ENCODE measurements at places on chromosomes 1 and 21. TPM values are rescaled to one million over a fixed set of nuclear protein-coding genes. Genes with fewer than 3 reads are reported as not detected.

- H3K27me3 ChIP-seq = no peaks in the 10 kb centered on the region
- no peaks in the 10 kb centered on the region for H3K4me1 ChIP-seq
- H3K27ac ChIP-seq = no peak overlapping the region
- no peak for DNase-seq
- no peaks in the 10 kb centered on the region for H3K36me3 ChIP-seq
These were observed 48.5 kb upstream of the IGSF21 start for GRCh38 chr1:18058981-18059605.

DNA sequence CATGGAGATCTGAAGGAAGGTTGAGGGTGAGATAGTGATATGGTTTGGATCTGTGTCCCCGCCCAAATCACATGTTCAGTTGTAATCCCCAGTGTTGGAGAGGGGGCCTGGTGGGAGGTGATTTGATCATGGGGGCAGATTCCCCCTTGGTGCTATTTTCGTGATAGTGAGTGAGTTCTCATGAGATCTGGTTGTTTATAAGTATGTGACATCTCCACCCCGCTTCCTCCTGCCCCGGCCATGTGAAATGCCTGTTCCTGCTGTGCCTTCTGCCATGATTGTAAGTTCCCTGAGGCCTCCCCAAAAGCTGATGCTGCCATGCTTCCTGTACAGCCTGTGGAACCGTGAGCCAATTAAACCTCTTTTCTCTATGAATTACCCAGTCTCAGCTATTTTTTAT, 451.9 kb upstream of the VAMP3 start:
- DNase-seq = no peak
- H3K36me3 ChIP-seq = no peaks in the 10 kb centered on the region
- H3K27ac ChIP-seq = no peak overlapping the region
- H3K27me3 ChIP-seq = no peaks in the 10 kb centered on the region

GRCh38 chr1:7747605-7748004, 23.5 kb upstream of the VAMP3 start:
- H3K27me3 ChIP-seq = no peaks in the 10 kb centered on the region
- H3K4me1 ChIP-seq = no peaks in the 10 kb centered on the region
- H3K36me3 ChIP-seq = no peaks in the 10 kb centered on the region
- DNase-seq = no peak
- no peak overlapping the region for H3K27ac ChIP-seq

DNA sequence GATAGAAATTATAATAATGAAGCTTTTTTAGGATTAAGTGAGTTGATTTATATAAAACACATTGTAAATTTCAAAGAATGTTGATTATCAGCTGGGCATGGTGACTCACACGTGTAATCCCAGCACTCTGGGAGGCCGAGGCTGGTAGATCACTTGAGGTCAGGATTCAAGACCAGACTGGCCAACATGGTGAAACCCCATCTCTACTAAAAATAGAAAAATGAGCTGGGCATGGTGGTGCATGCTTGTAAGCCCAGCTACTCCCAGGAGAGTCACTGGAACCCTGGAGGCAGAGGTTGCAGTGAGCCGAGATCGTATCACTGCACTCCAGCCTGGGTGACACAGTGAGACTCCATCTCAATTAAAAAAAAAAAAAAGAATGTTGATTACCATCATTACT, 18.4 kb downstream of the ADAMTS1 start:
- H3K36me3 ChIP-seq = no peaks in the 10 kb centered on the region
- no peaks in the 10 kb centered on the region for H3K27me3 ChIP-seq
- no peak overlapping the region for H3K27ac ChIP-seq
- H3K4me3 ChIP-seq = no peak overlapping the region
- no peak for DNase-seq
- H3K4me1 ChIP-seq = no peaks in the 10 kb centered on the region

WNT3A gene
- total RNA-seq = not detected

GRCh38 chr1:98688110-98688739, 26.7 kb downstream of the SNX7 start:
- H3K27ac ChIP-seq = no peak overlapping the region
- H3K4me1 ChIP-seq = no peaks in the 10 kb centered on the region
- H3K27me3 ChIP-seq = no peaks in the 10 kb centered on the region
- H3K4me3 ChIP-seq = no peak overlapping the region

- no peaks in the 10 kb centered on the region for H3K4me1 ChIP-seq
- DNase-seq = peak; percentile 92
- H3K4me3 ChIP-seq = peak overlapping the region; percentile 41
These were observed 7.3 kb downstream of the SYNC start for GRCh38 chr1:32695098-32695904.

- H3K27me3 ChIP-seq = no peaks in the 10 kb centered on the region
- H3K36me3 ChIP-seq = no peaks in the 10 kb centered on the region
- no peak overlapping the region for H3K27ac ChIP-seq
- H3K4me3 ChIP-seq = no peak overlapping the region
- H3K4me1 ChIP-seq = no peaks in the 10 kb centered on the region
- DNase-seq = no peak
These were observed 16.9 kb upstream of the TDRD10 start for GRCh38 chr1:154485106-154485505.

GRCh38 chr21:46159390-46159789, 4.0 kb upstream of the FTCD start:
- no peak for DNase-seq
- no peaks in the 10 kb centered on the region for H3K36me3 ChIP-seq
- no peak overlapping the region for H3K4me3 ChIP-seq
- no peak overlapping the region for H3K27ac ChIP-seq

GRCh38 chr1:30649321-30649991, 73.9 kb downstream of the MATN1 start:
- H3K4me3 ChIP-seq = no peak overlapping the region
- H3K36me3 ChIP-seq = no peaks in the 10 kb centered on the region
- H3K4me1 ChIP-seq = no peaks in the 10 kb centered on the region

DNA sequence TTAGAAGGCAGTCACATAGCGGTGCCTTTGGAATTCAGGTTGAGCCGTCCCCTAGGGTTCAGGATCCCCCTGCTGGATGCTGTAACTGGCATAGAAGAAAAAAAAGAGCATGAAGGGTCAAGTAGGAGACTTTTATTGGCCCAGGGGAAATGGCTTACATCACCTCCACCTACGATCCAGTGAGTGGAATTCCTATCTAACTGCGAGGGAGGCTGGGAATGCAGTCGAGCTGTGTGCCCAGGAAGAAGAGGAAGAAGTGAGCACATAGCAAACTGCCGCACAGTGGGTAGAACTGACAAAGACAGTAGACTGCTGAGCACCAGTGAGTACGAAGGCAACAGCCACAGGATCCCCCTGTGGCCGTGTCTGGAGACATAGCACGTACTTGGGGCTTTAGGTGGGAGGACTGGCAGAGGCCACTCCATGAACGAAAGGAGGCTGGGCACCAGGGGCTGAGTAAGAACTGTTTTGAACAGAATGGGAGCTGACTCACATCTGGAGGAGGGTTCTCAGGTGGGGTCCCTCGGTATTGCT, 79.2 kb downstream of the RNF220 start:
- H3K36me3 ChIP-seq = no peaks in the 10 kb centered on the region
- H3K27ac ChIP-seq = peak overlapping the region; percentile 17
- H3K4me3 ChIP-seq = no peak overlapping the region
- no peaks in the 10 kb centered on the region for H3K4me1 ChIP-seq
- H3K27me3 ChIP-seq = no peaks in the 10 kb centered on the region

KCNA10 gene
- total RNA-seq = not detected

DNA sequence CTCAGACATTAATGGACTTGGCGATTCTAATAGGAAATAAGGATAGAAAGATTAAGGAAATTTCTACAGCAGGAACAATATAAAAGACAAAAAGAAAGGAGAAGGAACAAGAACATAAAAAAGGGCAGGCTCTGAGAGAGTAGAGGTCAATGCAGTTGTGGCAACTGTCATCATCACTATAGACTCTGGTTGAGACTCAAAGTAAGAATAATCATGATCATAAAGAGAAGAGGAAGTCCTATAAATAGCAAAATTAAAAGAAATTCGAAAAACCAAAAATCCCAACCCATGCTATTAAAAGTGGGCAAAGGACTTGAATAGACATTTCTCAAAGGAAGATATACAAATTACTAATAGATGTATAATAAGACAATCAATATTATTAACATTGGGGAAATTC, 14.4 kb upstream of the XCL1 start:
- no peaks in the 10 kb centered on the region for H3K4me1 ChIP-seq
- no peak overlapping the region for H3K27ac ChIP-seq
- H3K27me3 ChIP-seq = no peaks in the 10 kb centered on the region
- H3K36me3 ChIP-seq = no peaks in the 10 kb centered on the region

DNA sequence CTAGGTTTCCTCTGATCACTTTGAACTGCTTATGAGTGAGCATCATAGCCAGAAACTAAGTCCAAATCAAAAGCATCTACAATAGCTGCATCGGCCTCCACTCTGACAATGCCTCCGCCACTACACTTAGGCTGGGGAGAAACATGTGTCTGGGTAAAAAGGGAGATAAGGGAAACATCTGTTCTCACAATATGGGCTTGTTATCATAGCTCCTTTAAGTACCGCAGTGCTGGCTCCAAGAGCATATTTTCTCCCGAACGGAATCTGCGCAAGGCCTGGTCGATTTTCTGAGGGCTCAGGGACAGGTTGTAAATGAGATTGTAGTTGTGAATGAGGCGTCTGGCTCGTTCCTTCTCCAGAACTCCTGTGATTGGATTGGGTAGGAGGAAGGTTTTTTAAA, 63.9 kb upstream of the CYP2J2 start:
- DNase-seq = no peak
- no peak overlapping the region for H3K4me3 ChIP-seq
- no peaks in the 10 kb centered on the region for H3K4me1 ChIP-seq
- no peaks in the 10 kb centered on the region for H3K27me3 ChIP-seq
- no peak overlapping the region for H3K27ac ChIP-seq
- H3K36me3 ChIP-seq = no peaks in the 10 kb centered on the region

- H3K36me3 ChIP-seq = no peaks in the 10 kb centered on the region
- no peak for DNase-seq
- no peak overlapping the region for H3K4me3 ChIP-seq
These were observed 11.9 kb downstream of the DMBX1 start for GRCh38 chr1:46501528-46501927.

Data from breast epithelium (tissue), 4 donors.